BE2C (cell line): ENCODE measurements at places on chromosomes 5 and 9.

DNA sequence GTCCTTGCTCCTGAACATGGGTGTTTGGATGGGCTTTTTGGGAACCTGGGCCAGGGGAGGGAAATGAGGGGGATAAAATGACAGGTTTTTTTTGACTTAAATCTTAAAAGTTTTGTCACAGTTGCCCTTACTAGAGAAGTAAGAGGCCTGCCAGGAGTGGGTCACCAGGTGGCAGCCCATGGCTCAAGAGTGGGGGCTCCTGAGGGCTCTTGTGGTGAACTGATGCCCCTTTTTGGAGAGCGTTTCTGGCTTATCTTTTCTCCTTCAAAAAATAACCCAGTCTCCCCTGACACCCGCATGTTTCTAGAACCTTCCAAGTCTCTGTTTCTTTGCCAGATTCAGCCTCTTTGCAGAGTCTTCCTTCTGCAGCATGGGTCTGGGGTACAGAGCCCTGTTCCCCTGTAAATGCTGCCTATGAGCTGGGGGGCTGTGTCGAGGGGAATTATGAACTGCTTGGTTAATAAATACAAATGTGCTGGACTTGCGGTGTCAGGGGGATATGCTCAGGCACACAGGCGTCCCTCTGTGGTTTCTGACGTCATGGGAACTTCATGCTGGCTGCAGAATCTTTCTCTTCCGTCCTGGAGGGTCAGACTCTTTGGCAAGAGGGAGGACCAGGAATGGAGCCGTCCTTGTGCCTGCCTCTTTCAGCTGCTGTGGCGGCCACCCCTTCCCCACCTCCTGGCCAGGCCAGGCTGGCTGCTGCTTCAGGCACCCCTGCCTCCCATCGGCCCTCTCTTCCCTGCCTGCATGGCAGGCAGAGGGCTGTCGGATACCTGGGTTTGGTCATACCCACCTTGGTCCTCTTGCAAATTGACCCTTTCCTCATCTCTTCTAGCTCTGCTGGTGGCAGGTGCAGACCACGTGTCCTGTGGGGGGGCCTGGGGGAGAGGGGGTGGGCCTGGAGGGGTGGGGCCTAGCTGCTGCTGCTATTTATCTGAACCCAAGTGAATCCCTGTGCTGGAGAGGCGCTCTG, 30.1 kb downstream of the PTPA start:
- no peak for DNase-seq

- no peak for DNase-seq
Observed at GRCh38 chr9:97979788-97980478, 3.2 kb upstream of the ANP32B start.

DNA sequence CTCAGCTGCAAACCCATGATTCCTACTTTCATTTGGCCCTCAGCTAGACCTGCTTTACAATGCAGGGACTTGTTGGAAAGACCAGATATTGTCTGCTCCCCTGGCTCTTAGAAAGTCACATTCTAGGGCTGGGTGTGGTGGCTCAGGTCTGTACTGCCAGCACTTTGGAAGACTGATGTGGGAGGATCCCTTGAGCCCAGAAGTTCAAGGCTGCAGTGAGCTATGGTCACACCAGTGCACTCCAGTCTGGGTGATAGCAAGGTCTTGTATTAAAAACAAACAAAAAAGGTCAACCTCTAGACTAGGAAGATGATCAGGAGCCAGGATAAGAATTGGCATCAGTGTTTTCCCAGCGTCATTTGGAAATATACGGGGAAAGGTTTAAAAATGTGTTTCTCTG, 145.8 kb downstream of the PALM2AKAP2 start:
- no peak for DNase-seq

GRCh38 chr5:176748967-176749935, 61.1 kb upstream of the UNC5A start:
- no peak for DNase-seq

DNA sequence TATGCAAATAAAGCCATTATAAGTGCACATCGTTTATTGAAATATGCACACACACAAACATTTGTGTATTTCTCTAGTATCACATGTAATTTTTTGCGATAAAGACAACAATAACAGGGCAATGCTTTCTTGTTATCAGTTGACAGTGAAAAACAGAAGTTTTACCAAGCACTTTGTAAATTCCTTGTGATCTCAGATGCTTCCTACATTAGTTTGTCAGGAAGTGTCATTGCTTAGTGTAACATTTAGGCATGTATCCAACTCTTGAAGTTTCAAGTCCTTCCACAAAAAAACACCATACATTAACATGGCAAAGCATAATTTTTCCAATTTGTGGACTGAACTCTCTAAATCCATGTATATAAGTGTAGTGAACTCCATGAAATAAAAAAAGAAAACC, 46.4 kb downstream of the MOCS2 start:
- no peak for DNase-seq

DNA sequence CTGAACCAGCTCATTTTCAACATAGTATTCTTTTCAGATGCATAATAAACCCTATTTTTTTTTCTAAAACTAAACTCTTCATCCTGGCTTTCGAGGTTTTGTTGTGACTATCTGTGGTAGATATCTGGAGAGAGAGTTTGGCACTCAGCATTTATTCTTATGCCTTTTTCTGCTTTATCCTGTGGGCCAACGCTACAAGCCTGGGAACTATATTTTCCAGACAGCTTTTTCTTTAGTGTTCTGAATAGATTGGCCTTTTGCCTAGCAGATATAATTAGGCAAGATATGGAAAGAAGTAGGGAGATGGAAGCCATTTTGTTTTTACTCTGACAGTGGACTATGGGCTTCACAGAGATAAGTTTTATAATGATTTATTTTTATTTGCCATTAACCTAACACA, 486.7 kb downstream of the TMEM232 start:
- no peak for DNase-seq

DNA sequence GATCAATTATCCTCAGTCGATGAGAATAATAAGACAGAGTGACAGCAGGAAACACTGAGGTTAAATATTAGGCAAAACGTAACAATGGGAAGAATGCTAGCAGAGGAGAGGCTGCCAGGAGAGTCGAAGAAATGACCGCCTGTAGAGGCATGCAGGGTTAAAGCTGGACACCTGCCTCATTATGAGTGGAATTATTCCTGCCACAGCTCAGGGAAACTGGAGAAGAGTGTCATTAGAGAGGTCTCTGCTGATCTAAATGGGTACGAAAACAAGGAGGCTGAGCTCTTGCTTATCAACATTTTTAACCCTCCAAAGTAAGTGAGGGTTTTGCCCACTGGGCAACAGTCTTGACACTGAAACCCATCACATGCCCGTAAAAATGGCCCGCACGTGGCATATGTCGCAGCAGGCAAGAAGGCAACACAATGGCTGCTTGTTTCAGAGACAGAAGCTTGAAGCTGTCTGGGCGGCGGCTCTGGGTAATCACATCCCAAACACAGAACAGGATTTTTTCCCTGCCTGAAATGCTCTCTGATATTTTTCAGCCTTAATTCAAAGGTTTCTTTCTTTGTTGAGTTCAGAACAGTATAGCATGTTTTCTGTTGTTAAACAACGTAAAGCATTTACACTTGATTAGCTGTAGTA, 118.7 kb downstream of the MED27 start:
- DNase-seq = no peak

GRCh38 chr9:3441197-3441816, 84.5 kb downstream of the RFX3 start:
- DNase-seq = peak; percentile 57

DNA sequence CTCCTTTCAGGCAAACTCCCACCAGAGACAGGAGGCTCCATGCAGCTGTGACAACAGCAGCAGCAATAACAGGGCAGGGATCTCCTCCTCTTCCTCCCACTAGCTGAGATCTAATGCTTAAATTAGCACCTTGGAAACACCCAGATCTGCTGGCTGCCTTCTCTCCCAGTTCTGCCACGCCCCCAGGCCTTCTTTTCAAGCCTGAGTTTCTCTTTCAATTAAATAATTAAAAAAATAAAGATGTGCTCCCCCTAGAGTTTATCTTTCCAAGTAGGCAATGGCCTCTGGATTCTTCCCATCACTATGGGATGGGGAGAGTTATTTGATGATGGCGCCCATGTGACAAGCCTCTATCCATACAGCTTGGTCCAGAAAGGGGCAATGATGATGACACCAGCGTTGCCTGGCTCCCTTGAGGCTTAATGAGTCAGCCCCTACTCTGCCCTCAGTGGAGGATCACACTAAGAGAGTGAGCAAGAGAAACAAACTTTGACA, 3.8 kb downstream of the FAM219A start:
- peak; percentile 55 for DNase-seq

- DNase-seq = no peak
Observed at GRCh38 chr5:93610581-93611272, 27.7 kb downstream of the NR2F1 start.

- no peak for DNase-seq
Observed at GRCh38 chr5:76626738-76627137, 3.5 kb upstream of the F2RL2 start.

- DNase-seq = no peak
Observed at GRCh38 chr9:14485366-14485765, 171.4 kb upstream of the NFIB start.

DNA sequence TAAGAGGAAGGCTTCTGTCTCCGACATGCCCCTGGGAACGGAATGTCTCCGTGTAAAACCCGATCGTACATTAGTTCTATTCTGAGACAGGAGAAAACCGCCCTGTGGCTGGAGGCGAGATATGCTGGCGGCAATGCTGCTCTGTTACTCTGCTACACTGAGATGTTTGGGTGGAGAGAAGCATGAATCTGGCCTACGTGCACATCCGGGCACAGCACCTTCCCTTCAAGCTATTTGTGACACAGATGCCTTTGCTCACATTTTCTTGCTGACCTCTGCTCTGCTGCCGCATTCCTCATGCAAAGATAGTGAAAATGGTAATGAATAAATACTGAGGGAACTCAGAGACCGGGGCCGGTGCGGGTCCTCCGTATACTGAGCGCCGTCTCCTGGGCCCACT, 2.2 kb upstream of the DPP7 start:
- no peak for DNase-seq

- DNase-seq = no peak
Observed at GRCh38 chr5:133934822-133935666, 33.4 kb downstream of the C5orf15 start.

DNA sequence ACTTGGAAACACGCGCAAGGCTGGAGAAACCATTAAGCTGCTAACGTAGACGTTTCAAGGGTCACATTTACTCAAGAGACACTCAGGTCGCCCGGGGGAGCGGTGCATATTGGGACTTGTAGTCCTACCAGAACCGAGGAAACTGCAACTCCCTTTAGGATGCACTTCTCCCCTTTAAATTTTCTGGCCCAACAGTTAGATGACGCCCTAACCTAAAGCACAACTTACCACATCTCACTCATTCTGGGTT, 384 bp upstream of the DMXL1 start:
- DNase-seq = no peak

DNA sequence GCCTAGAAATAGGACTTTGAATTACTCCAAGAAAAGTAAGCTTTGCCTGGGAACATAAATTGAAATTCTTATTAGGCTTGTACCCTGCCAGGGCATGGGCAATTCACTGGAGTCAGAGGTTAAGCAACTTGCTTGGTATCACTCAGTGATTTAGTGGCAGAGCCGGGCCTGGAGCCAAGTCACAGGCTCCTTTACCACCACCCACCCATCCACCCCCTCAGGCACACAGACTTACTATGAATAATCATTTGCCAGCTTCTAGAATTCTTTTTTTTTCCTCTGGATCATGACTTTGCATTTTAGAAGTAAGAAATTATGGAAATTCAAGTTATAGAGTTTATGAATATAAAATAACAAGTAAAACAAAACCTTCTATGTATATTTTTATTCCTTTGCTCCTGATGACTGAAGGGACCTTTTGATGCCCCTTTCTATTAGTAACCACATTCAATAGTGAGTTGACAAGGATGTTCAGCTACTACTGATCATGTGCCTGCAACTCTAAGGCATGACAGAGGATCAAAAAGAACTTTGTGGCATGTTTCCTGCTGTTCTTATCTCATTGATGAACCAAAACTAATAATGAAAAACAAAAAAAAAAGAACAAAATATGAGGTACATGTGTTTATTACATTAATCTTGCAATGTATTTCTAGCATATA, 614.7 kb downstream of the TLR4 start:
- no peak for DNase-seq

DNA sequence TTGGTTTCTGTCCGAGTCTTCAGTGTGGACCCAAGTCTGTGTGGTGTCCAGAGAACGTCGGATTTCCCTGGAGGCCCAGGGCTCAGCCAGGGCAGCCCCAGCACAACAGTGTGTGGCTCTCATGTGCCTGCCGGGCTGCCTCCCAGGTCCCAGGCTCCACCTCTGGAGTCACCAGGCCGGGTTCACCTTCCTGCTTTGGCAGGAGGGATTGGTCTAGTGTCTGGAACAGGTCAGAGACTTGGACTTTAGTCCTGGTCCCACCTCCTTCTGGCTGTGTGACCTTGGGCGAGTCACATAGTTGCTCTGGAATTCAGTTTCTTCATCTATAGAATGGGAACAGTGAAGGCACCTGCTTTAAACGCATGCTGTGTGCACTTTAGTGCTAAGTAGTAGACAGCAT, 3.2 kb downstream of the DOLPP1 start:
- DNase-seq = no peak

DNA sequence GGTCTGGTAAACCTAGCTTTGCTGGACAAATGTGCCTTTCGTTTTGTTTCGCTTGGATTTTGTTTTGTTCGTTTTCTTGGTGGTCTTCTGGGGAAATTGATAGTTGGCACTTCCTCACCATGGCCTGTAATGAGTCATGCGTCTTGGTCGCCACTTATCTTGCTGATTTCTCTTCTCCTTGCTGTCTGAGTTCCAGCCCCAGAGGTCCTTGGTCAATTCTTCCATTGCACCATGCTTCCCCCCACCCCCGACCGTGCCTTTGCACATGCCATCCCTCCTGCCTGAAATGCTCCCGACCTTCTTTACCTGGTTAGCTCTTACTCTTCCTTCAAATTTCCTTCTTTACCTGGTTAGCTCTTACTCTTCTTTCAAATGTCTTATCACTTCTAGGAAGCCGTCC, 168.7 kb upstream of the MSX2 start:
- DNase-seq = no peak

DNA sequence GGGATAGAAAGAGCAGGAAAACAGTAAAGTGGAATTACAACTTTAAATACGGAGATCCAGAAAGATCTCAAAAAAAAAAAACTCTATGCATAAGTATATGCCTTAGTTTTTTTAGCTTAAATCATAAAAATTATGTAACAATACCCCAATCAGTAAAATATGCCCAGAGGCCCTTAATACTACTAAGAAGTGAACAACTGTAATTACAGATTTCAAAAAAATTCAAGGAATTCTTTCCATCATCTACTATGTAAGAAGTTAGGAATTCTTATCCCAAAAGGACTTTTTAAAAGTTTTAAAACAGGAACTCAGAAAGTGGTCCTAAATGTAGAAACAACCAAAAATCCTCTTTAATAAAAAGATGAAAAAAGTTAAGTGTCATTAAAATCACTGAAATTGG, 111.3 kb downstream of the SSBP2 start:
- DNase-seq = no peak
